Right atrium auricular region (tissue), 2 donors: ENCODE measurements at places on chromosomes 13 and 19. TPM values are rescaled to one million over a fixed set of nuclear protein-coding genes. Genes with fewer than 3 reads are reported as not detected.

GRCh38 chr19:1984357-1984756, 31.2 kb downstream of the BTBD2 start:
- H3K27ac ChIP-seq: no peak overlapping the region
- H3K4me1 ChIP-seq: no peaks in the 10 kb centered on the region
- H3K4me3 ChIP-seq: no peak overlapping the region
- no peak for DNase-seq
- no peaks in the 10 kb centered on the region for H3K27me3 ChIP-seq
- H3K36me3 ChIP-seq: peaks cover 72% of the 10 kb centered on the region

Gene DACT3
- total RNA-seq: 25.9 TPM

Gene UBE2L5
- total RNA-seq: not detected

- H3K27ac ChIP-seq: no peak overlapping the region
- H3K4me1 ChIP-seq: no peaks in the 10 kb centered on the region
- no peaks in the 10 kb centered on the region for H3K27me3 ChIP-seq
- no peak overlapping the region for H3K4me3 ChIP-seq
- DNase-seq: no peak
Observed at GRCh38 chr19:55959996-55960675, 12.5 kb downstream of the NLRP8 start.

DNA sequence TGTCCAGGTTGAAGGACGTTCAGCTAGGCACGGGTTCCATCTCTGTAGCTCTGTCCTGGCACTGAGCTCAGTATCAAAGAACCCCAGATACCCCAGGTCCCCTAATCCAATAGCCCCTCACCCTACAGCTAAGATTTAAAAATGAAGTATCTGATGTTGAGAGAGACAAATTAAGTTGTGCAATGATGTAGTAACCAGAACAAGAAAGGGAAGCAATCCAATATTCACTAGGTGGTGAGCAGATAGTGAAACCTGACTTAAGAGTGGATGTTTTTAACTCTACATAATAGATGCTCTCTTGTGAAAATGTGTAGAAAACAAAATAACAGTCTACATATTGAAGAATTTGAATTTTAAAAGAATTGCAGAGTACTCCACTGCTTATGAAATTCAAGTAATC, 1.8 kb downstream of the ACOD1 start:
- no peak for DNase-seq
- H3K36me3 ChIP-seq: no peaks in the 10 kb centered on the region
- no peak overlapping the region for H3K27ac ChIP-seq
- H3K4me3 ChIP-seq: no peak overlapping the region
- no peaks in the 10 kb centered on the region for H3K4me1 ChIP-seq

GRCh38 chr19:41220811-41221210, 1.8 kb downstream of the AXL start:
- no peak for DNase-seq
- H3K27me3 ChIP-seq: no peaks in the 10 kb centered on the region
- H3K4me3 ChIP-seq: peak overlapping the region; percentile 66
- H3K4me1 ChIP-seq: peaks cover 38% of the 10 kb centered on the region

GRCh38 chr19:17424743-17425365, 5.0 kb downstream of the MVB12A start:
- no peak for DNase-seq
- H3K36me3 ChIP-seq: no peaks in the 10 kb centered on the region
- no peak overlapping the region for H3K27ac ChIP-seq
- no peaks in the 10 kb centered on the region for H3K27me3 ChIP-seq

DNA sequence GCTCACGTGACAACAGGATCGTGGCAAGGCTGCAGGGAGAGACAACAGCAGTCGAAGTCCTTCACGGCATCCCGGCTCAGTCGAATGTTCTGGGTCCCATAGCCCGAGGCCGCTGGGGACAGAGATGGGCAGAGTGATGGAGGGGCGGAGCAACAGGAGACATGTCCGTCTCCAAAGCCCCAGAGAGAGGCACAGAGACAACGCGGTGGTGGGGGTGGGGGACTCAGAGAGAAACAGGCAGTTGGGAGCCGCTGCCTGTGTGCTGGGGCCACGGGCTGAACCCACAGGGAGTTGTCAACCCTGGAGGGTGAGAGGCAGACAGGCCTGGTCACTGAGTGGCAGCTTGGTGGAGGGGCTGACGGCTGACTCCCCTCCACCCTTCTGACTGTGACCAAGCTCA, 20.4 kb downstream of the NOSIP start:
- peaks cover 50% of the 10 kb centered on the region for H3K36me3 ChIP-seq
- no peak overlapping the region for H3K4me3 ChIP-seq
- H3K27me3 ChIP-seq: no peaks in the 10 kb centered on the region
- no peak for DNase-seq

GRCh38 chr13:41133951-41134350, 1.3 kb upstream of the KBTBD6 start:
- no peaks in the 10 kb centered on the region for H3K36me3 ChIP-seq
- no peak overlapping the region for H3K27ac ChIP-seq
- H3K27me3 ChIP-seq: no peaks in the 10 kb centered on the region
- H3K4me1 ChIP-seq: peaks cover 39% of the 10 kb centered on the region
- no peak for DNase-seq
- no peak overlapping the region for H3K4me3 ChIP-seq

DNA sequence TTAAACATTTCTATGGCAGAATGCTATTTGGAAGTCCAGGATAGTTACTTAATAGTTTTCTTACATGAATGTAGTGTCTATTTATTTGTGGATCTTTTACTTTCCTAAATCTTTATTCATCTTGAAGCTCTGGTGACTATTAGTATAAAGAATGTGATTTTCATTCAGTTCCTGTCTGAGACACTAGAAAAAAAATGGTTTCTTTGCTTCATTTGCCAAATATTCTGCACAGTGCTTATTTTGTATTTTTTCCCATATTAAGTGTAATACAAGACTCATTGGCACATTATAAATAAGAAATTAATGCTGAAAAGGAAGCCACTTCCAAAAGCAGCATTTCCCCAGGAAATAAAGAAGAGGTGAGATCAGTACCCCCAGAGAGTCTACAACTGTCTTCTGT, 109.8 kb downstream of the POSTN start:
- DNase-seq: no peak
- H3K4me3 ChIP-seq: no peak overlapping the region
- no peaks in the 10 kb centered on the region for H3K36me3 ChIP-seq
- no peaks in the 10 kb centered on the region for H3K27me3 ChIP-seq

Gene C5AR1
- total RNA-seq: 4.6 TPM

Gene CEACAM8
- total RNA-seq: not detected
